ENCODE measurements at places on chromosomes 13 and 19. TPM values are rescaled to one million over a fixed set of nuclear protein-coding genes. Genes with fewer than 3 reads are reported as not detected.

GRCh38 chr13:43232873-43233265 is 209.5 kb downstream of the DNAJC15 start:
- H3K36me3 ChIP-seq: no peaks in the 10 kb centered on the region
- no peak overlapping the region for H3K4me3 ChIP-seq
- H3K4me1 ChIP-seq: no peaks in the 10 kb centered on the region
- H3K27ac ChIP-seq: no peak overlapping the region

Gene CACNG6
- polyA plus RNA-seq: not detected

DNA sequence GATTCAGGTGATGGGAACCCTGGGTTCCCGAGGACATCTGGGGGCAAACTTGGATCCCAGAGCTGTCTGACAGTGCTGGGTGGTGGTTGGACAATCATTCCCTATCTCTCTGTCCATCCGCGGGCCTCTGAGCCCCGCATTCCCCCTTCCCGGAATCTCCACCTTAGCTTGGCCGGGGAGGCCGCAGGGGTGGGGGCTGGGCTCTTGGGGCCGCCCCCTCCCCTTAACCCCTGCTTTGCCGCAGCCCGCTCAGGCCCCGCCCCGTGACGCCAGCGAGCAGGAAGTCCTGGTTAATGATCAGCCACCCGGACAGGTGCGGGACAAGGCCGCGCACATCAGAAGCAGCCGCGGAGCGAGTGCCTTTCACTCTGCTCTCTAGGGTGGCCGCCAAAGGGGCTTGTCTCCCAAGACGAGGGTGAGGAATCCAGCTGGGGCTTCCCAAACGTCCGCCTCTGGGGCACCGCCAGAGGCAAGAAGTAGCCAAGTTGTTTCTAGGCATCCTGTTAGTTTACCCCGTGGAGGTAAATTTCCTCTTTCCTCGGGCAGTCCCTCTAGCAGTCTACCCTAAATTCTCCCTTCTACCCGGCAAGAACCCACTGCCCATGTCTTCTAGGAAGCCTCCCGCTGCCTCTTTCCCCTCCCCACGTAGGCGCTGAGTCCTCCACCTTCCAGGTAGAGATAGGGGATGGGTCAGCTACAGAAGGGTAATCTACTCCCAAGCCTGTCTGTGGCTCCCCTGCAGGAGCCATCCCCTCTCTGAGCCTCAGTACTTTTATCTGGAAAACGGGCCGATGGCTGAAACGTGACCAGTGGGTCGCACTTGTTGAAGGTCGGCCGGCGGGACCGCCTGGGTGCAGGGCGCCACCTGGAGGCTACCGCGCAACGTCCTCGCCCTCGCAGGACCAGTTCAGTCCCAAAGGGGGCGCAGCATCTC is 3.0 kb downstream of the IRF2BP1 start:
- no peak overlapping the region for H3K27ac ChIP-seq
- H3K36me3 ChIP-seq: peaks cover 10% of the 10 kb centered on the region
- peaks cover 39% of the 10 kb centered on the region for H3K4me1 ChIP-seq
- peak; percentile 91 for DNase-seq
- peaks cover 4% of the 10 kb centered on the region for H3K27me3 ChIP-seq

- no peaks in the 10 kb centered on the region for H3K36me3 ChIP-seq
- no peak overlapping the region for H3K4me3 ChIP-seq
Measured at GRCh38 chr19:3073159-3073563, 10.9 kb upstream of the TLE5 start.

- no peak overlapping the region for H3K4me3 ChIP-seq
- no peaks in the 10 kb centered on the region for H3K4me1 ChIP-seq
- DNase-seq: no peak
Measured at GRCh38 chr19:1997353-1998233, 17.9 kb downstream of the BTBD2 start.

DNA sequence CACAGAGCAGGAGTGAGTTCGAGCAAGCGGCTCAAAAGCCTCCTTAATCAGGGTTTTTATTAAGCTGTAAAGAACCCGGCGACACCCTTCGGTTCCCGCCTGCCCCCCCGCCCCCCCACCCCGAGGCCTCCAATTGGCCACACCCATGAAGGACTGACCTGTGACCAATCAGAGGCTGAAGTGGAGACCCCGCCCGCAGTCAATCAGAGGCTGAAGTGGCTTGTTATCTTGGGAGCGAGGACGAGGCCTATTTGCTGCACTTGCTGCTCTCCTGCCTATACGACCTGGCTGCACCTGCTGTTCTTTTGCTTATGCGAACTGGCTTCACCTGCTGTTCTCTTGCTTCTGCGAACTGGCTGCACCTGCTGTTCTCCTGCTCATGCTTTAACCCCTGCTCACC is 844.9 kb downstream of the OLFM4 start:
- no peaks in the 10 kb centered on the region for H3K27me3 ChIP-seq
- no peak overlapping the region for H3K4me3 ChIP-seq
- no peaks in the 10 kb centered on the region for H3K36me3 ChIP-seq
- no peak overlapping the region for H3K27ac ChIP-seq
- DNase-seq: no peak
- no peaks in the 10 kb centered on the region for H3K4me1 ChIP-seq

DNA sequence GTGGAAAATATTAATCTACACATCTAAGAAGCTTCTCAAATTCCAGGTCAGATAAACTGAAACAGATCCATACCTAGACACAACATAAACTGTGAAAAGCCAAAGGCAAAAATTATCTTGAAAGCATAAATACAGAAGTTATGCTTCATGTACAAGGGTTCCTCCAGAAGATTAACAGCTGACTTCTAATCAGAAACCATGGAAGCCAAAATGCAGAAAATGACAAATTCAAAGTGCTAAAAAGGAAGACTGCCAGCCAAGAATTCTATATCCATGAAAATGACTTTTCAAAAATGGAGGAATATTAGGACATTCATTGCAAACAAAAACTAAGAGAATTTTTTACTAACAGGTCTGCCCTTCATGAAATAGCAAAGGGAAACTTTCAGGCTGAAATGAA is 72.8 kb downstream of the MYO16 start:
- H3K27me3 ChIP-seq: no peaks in the 10 kb centered on the region
- no peak for DNase-seq

GRCh38 chr13:107203146-107203847 is 635.4 kb upstream of the ARGLU1 start:
- H3K36me3 ChIP-seq: no peaks in the 10 kb centered on the region
- peak overlapping the region; percentile 54 for H3K27ac ChIP-seq
- DNase-seq: no peak
- no peak overlapping the region for H3K4me3 ChIP-seq

- H3K4me1 ChIP-seq: peaks cover 11% of the 10 kb centered on the region
- H3K36me3 ChIP-seq: peaks cover 13% of the 10 kb centered on the region
Measured at GRCh38 chr19:18932216-18932841, 8.7 kb downstream of the HOMER3 start.

- no peaks in the 10 kb centered on the region for H3K27me3 ChIP-seq
- no peak overlapping the region for H3K27ac ChIP-seq
- H3K36me3 ChIP-seq: no peaks in the 10 kb centered on the region
- H3K4me3 ChIP-seq: no peak overlapping the region
- DNase-seq: peak; percentile 60
- H3K4me1 ChIP-seq: peaks cover 35% of the 10 kb centered on the region
Measured at GRCh38 chr13:35716186-35716585, 239.7 kb upstream of the MAB21L1 start.

GRCh38 chr13:96793404-96793755 is 200.9 kb downstream of the OXGR1 start:
- H3K27ac ChIP-seq: no peak overlapping the region
- no peaks in the 10 kb centered on the region for H3K4me1 ChIP-seq
- no peaks in the 10 kb centered on the region for H3K36me3 ChIP-seq
- no peaks in the 10 kb centered on the region for H3K27me3 ChIP-seq

- no peaks in the 10 kb centered on the region for H3K27me3 ChIP-seq
- no peak overlapping the region for H3K4me3 ChIP-seq
- DNase-seq: no peak
- no peaks in the 10 kb centered on the region for H3K4me1 ChIP-seq
Measured at GRCh38 chr13:76091076-76091475, 454.9 kb downstream of the LMO7 start.

GRCh38 chr19:18591735-18592385 is 3.3 kb downstream of the REX1BD start:
- H3K27me3 ChIP-seq: peaks cover 15% of the 10 kb centered on the region
- no peak for DNase-seq
- peaks cover 38% of the 10 kb centered on the region for H3K4me1 ChIP-seq
- H3K4me3 ChIP-seq: no peak overlapping the region

DNA sequence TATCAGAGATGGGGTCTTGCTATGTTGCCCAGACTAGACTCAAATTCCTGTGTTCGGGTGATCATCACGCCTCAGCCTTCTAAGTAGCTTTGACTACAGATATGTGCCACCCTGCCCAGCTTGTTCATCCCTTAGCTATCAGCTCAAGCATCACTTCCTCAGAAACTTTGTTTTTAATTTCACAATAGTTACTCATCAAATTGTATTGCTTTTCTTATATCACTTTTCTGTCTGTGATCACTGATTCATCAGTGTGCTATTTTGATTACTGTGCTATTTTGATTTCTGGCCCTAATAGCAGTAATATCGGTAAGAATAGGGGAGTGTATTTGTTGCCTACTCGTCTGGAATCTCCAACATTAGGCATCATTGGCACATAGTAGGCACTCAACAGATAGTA is 878.6 kb upstream of the PCDH20 start:
- no peak for DNase-seq
- H3K4me3 ChIP-seq: no peak overlapping the region
- no peaks in the 10 kb centered on the region for H3K36me3 ChIP-seq

DNA sequence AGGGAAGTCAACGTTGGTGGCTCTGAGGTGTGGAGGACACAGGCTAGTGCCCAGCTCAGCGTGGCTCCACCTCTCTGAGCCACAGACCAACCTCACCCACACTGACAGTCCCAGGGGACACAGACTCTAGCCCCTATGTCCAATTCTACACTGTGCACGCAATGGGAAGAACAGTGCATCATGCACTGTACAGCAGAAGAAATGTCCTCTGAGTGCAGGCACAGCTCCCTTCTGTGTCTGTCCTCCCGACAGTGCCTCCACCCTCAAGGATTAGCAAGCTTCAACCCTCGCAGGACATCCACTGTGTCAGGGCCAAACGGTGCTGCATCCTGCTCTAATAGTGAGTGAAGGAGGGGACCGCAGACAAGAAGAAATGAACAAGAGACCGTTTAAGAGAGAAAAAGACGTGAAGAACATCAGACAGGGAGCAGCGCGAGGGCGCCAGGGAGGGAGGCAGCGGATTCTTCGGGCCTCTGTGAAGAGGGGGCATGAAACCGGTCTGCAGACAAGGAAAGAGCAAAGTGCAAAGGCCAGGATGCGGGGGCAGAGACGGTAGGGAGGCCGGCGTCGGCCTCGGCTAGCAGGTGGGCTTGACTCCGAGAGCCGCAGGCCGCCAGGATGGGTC is 681 bp downstream of the ZNF837 start:
- no peaks in the 10 kb centered on the region for H3K36me3 ChIP-seq
- peak overlapping the region; percentile 92 for H3K27ac ChIP-seq
- H3K4me1 ChIP-seq: no peaks in the 10 kb centered on the region
- H3K27me3 ChIP-seq: no peaks in the 10 kb centered on the region
- DNase-seq: no peak

DNA sequence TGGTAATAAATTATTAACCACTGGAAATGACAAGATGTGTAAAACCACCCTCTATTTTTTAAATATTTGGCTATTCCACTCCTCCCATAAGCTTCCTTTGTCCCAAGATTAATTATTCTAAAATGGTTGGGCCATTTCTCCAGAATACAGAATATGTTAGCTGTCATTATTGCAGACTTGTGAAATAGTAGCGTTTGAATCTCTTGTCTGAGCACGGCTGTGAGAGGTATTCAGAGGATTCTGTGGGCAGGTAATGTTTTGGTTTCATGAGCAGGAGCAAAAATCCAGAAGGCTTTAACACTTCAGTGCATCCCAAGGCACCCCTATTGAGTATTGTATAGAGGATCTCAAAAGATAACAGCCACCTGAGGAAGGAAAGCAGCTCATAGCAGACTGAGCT is 256.0 kb downstream of the UQCRFS1 start:
- no peaks in the 10 kb centered on the region for H3K36me3 ChIP-seq
- no peak overlapping the region for H3K27ac ChIP-seq
- DNase-seq: no peak
- no peak overlapping the region for H3K4me3 ChIP-seq
- H3K27me3 ChIP-seq: no peaks in the 10 kb centered on the region
- H3K4me1 ChIP-seq: no peaks in the 10 kb centered on the region

DNA sequence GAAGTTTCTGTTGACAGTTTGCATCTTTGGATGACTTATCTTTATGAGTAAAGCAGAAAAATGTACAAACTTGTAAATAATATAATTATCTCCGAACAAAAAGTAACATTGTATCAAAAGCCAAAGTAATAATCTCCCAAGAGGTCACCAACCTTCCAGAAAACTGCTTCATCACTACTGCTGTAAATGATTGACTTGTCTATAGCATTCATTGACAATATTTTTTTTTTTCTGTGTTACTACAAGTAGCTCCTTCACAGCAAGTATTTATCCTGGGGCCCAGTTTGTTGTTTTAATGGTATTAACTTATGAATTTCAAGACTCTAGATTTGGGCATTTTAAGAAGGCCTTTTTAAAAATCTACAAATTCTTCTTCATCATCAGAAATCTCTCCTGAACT is 242.4 kb downstream of the KLF12 start:
- H3K36me3 ChIP-seq: no peaks in the 10 kb centered on the region
- no peaks in the 10 kb centered on the region for H3K4me1 ChIP-seq
- no peak for DNase-seq
- H3K4me3 ChIP-seq: no peak overlapping the region
- no peak overlapping the region for H3K27ac ChIP-seq

Gene ZNF134
- polyA plus RNA-seq: 6.5 TPM

Gene GSX1
- not detected for polyA plus RNA-seq

DNA sequence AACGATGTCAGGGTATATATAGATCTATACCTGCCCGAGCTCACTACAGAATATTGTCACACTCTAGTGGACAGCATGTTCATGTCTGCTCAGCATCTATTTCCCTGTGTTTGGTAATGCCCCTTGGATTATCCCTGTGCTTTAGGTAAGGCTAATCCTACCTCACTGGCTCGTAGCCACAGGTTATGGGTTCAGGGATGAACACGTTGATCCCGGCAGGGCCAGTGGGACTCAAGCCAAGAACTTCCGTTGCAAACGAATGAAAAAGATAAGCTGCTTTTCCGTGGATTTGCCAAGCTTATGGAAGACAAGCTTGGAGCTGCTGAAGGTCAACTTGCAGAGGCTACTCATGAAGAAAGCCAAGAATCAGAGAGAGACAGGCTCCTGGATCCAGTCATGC is 400.0 kb upstream of the TSHZ3 start:
- no peak overlapping the region for H3K4me3 ChIP-seq
- DNase-seq: no peak
- H3K36me3 ChIP-seq: no peaks in the 10 kb centered on the region
- H3K27me3 ChIP-seq: no peaks in the 10 kb centered on the region

Gene FKRP
- polyA plus RNA-seq: 3.6 TPM

Gene ZIC5
- polyA plus RNA-seq: not detected

DNA sequence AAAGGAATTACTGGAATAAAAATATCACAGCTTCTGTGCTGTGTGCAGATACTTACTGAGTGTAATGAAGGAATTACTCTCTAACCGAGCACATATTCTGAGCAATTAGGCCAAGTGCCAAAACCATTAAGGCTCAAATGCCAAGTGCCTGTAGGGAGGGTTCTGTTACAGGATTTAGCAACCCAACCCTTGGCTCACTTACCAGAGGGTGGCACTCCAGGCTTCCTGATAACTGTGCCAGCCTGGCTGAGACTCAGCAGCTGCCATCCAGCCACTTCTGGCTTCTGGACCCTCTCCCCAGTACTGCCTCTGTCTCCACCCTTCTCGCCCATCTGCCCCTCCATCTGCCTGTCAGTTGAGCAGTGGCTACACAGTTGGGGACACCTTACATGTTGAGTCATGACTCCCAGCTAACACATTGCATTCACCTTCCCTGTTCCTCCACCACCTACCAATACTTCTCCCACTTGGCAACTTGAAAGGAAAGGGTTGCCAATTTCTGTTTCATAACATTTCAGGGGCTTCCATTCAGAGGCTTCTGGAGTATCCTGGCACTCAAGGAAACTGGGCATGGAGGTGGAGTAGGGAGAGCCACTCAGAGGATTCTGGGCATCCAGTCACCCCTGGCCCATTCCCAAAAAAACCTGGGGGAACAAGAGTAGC is 110.5 kb downstream of the COG6 start:
- H3K27me3 ChIP-seq: no peaks in the 10 kb centered on the region
- H3K27ac ChIP-seq: peak overlapping the region; percentile 44
- peaks cover 10% of the 10 kb centered on the region for H3K4me1 ChIP-seq
